ENCODE measurements at places on chromosomes 6 and 20.
A peak's percentile ranks its signal among the peaks of the same experiment; 100 is the strongest.

DNA sequence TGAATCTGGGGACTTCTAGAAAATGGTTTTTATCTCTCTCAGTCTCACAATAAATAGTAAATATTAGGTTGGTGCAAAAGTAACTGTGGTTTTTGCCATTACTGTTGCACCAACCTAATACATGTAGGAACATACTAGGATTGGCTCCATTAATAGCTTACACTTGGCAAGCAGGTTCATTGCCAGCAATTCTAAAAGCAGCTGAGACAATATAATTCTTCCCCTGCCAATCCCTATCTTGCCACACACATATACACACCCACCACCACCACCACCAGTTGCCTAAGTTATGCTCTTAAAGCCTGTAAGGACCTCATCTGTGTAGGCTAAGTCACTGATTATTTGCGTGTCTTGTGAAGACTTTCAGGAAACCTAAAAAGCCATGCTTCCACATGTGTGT lies 145.1 kb downstream of the KIF16B start:
- ATAC-seq, result no peak

GRCh38 chr6:75563032-75563431 lies 38.6 kb upstream of the SENP6 start:
- ATAC-seq, result peak; percentile 46

GRCh38 chr6:2396846-2397630 lies 151.6 kb upstream of the GMDS start:
- ATAC-seq, result no peak

GRCh38 chr6:138382498-138383265 lies 5.0 kb downstream of the SMIM28 start:
- ATAC-seq, result no peak

- ATAC-seq, result no peak
These were observed 161.8 kb downstream of the KCNQ5 start for GRCh38 chr6:72783666-72784065.

- ATAC-seq, result no peak
These were observed 371.1 kb downstream of the FARS2 start for GRCh38 chr6:5632348-5632935.

All from esophagus mucosa (tissue), 1 donor.